ENCODE measurements at places on chromosomes 5 and 9.

DNA sequence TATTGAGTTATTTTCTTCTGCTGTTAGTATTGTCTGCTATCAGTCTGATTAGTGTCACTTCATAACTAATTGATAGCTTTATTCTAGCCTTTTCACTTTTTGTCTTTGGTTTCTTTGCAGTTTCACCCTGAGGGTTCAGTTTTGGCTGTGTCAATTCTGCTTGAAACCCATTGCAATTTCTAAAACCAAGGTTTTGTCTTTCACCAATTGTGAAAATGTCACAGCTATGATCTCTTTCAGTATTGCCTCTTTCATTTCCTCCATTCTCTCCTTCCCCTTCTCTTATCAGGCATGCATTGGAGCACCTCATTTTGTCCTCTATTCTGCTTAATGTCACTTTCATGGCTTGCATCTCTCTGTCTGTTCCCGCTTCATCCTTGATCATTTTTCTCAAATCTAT, 248.1 kb downstream of the YTHDC2 start:
- DNase-seq = no peak

GRCh38 chr5:57488215-57488955, 5.8 kb upstream of the ACTBL2 start:
- no peak for DNase-seq

DNA sequence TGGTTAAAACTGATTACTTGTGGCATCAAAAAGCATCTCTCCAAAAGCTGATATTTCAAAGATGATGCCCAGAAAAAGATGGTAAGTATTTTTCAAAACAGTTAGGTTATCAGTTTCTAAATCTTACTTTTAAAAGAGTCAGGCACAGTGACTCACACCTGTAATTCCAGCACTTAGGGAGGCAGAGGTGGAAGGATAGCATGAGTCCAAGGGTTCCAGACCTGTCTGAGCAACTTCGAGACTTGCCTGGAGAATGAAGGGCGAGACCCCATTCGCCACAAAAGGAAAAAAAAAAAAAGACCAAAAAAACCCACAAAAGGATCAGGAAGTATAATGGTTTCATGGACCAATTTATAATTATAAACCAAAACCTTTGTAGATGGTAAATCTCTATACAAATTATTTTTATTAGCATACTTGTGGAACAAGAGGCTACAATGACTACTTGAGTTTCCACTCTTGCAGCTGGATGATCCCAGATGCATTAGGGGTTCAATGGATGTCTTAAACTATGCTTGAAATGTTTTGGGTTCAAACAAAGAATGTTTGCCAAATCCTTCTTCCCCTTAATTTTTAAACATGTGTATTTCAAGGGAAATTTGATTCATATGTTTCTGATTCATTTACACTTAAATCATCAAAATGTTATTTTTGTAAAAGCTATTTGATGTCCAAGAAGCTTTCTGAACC, 96.1 kb downstream of the ADAMTSL1 start:
- DNase-seq = no peak

GRCh38 chr9:72037571-72037970, 22.8 kb downstream of the C9orf57 start:
- no peak for DNase-seq

DNA sequence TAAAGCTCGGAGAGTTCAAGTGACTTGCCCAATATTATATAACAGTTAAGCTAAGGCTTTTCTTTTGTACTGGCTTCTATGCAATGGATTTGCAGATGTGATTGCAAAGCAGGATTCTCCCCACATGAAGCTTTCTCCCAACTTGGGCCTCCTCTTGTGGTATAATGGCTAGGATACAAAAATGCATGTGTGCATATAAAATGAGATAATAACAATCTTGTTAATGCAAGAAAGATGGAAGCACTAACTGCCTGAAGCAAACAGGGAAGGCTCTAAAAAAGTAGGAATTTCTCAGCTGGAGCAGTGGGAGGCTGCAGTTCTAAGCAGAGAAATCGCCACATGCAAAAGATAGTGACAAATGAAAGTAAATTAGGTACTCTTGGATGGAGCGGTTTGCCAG, 444.2 kb upstream of the RIOK2 start:
- no peak for DNase-seq

DNA sequence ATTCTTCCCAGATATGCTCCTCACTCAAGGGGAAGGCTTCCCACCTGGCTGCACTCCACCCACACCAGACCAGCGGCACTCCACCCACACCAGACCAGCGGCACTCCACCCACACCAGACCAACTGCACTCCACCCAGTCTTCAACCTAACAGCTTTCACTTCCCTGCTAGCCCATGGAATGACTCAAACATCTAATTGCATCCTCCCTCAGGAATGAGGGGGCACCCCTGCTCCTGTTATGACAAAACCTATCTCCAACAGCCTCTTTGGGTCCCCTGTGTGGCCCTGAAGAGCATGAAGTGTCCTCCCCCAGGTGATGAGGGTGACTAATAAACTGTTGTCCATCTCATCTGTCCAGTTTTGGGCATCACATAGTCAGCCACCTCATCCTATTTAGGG, 556.6 kb upstream of the TUSC1 start:
- DNase-seq = no peak

Measured in amniotic stem cell (primary cell).